ENCODE measurements at places on chromosomes 2 and 18. TPM values are rescaled to one million over a fixed set of nuclear protein-coding genes. Genes with fewer than 3 reads are reported as not detected.

The SS18 gene
- 64.3 TPM for total RNA-seq

The RNF144A gene
- total RNA-seq: 91.1 TPM

- no peaks in the 10 kb centered on the region for H3K4me1 ChIP-seq
- no peak overlapping the region for H3K4me3 ChIP-seq
- no peaks in the 10 kb centered on the region for H3K27me3 ChIP-seq
These were observed 423.4 kb downstream of the ZEB2 start for GRCh38 chr2:144096531-144096930.

- H3K27ac ChIP-seq: no peak overlapping the region
- peaks cover 17% of the 10 kb centered on the region for H3K36me3 ChIP-seq
- H3K27me3 ChIP-seq: no peaks in the 10 kb centered on the region
- no peak overlapping the region for H3K4me3 ChIP-seq
- no peak for DNase-seq
- peaks cover 15% of the 10 kb centered on the region for H3K4me1 ChIP-seq
These were observed 99.5 kb downstream of the MAP4K4 start for GRCh38 chr2:101796825-101797600.

GRCh38 chr2:96556441-96557330 lies 20.1 kb downstream of the ARID5A start:
- no peak for DNase-seq
- no peak overlapping the region for H3K4me3 ChIP-seq
- H3K27ac ChIP-seq: no peak overlapping the region
- peaks cover 8% of the 10 kb centered on the region for H3K4me1 ChIP-seq
- H3K27me3 ChIP-seq: no peaks in the 10 kb centered on the region

DNA sequence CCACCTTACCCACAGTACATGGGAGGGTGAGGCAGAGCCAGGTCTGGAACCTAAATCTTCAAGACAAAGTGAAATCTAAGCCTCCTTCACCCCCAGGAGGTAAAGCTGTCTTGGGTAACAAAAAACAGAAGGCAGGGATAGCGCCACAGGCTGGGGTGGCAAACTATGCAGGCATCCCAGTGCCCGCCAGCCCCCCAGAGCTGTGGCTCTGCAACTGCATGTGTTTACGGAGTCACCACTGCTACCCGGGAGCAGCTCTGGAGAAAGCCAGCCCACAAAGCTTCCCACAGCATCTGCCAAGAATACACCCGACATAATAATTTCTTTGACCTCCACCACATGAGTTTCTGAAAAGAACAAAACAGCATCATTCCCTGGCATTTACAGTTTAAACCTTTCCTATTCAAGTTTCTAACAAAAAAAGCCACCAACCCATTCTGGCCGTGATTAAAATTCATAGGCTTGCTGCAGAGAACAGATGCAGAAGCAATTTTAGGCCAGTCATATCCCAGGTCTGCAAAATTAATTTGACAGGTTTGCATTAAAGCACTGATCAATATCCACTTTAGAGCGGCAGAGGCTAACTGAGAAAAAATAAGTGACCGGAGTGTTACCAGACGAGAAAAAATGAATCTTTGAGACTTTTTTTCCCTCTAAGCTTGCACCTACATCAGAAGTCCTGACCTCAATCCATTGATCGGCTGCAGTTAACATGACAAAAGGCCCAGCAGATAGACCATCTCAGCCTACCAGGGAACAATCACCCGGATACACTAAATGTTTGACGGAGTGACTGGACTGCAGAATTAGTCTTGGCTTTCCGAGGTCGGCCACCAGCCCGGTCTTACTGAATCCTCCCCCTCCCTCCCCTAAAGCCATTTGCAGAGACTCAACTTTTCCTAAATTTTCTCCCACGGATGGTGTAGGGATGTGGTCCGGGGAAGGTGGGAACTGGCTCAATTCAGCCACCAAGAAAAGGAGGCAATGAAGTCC lies 309.6 kb upstream of the SKOR2 start:
- peaks cover 6% of the 10 kb centered on the region for H3K4me1 ChIP-seq
- H3K27ac ChIP-seq: no peak overlapping the region
- no peaks in the 10 kb centered on the region for H3K36me3 ChIP-seq
- no peak for DNase-seq
- H3K27me3 ChIP-seq: peaks cover 13% of the 10 kb centered on the region
- H3K4me3 ChIP-seq: no peak overlapping the region
